ENCODE measurements at places on chromosomes 2 and 18.

DNA sequence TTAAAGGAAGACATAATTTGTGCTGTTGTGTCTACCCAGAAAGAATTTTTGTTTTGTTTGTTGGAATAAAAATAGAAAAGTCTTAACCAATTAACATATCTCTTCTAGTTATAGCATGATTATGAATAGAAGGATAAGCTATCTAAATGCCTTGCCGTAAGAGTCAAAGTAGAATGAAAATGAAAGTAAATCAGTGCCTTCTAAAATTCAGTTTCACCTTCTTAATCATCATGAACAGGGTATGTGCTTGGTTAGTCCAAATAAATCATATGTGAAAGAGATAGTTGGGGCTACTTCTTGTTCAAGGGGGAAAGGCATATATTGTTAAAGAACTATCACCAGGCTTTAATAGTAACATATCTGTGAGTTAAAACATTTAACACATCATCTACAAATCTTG is 91.5 kb downstream of the GULP1 start:
- H3K36me3 ChIP-seq: peaks cover 22% of the 10 kb centered on the region
- H3K4me1 ChIP-seq: no peaks in the 10 kb centered on the region
- H3K4me3 ChIP-seq: no peak overlapping the region
- no peaks in the 10 kb centered on the region for H3K27me3 ChIP-seq
- no peak overlapping the region for H3K27ac ChIP-seq

DNA sequence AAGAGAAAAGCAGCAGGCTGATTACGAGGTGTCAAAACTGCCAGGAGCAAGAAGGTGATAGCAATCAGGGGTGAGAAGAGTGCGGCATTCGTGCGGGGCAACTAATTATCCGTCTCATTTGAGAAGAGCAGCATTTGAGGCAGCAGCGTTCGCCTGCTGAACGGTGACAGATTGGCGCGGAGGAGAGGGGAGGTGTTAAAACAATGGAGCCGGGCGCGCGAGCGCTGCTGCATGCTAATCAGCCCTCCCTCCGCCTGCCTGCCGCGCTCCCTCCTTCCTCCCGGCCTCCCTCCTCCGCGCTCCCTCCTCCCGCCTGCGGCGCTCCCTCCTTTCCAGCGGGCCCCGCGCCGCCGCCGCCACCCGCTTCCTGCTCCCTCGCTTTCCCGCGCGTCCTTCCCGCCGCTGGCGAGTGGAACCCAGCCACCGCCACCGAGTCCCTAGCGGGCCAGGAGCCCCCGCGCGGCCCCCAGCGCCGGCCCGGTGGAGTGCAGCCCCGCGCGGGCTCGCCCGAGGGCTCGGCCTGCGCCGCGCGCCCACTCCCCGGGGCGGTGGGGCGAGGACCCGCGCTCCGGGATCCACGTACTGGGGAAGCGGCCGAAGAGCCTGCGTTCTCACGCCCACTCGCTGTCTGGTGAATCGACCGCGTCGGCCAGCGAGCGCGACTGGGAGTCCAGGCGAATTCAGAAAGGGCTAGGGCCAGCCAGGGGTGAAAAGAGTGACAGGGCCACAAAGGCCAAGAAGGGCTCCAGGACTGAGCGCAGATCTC is 69.5 kb upstream of the PSMD14 start:
- H3K27ac ChIP-seq: no peak overlapping the region
- H3K4me1 ChIP-seq: peaks cover 19% of the 10 kb centered on the region
- peak overlapping the region; percentile 93 for H3K4me3 ChIP-seq
- peak; percentile 49 for DNase-seq
- no peaks in the 10 kb centered on the region for H3K36me3 ChIP-seq
- H3K27me3 ChIP-seq: peaks cover 16% of the 10 kb centered on the region

DNA sequence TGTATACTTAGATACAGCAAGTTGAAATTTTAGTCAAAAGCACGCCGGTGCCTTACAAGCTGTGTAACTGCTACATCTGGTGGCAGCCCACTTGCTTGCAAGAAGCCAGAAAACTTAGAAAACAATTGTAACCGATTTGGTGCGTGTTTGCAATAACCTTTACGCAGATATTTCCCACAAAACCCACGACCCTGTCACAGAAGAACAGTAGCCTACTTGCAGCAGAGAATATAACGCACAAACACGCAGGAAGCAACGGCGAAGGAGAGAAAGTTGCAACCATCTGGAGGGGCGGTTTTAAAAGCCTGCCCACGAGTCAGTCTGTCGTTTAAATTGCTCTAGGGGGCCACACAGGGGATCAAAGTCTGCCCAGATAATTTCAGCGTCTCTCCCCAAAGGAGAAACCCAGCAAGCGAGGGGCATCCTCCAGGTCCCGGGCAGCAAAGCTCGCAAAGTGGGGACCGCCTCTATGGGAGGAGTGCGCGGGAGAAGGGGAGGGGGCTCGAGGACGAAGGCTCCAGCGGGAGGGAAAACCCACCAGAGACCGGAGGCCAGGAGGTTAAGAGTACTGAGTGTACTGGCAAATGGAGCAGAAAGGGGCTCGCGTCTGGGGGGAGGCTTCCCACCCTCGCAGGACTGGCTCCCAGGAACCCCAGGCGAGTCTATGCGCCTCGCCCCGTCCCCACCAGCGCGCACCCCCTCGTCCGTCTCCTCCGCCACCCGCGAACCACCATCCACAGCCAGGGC is 1.1 kb downstream of the TLK1 start:
- peaks cover 4% of the 10 kb centered on the region for H3K36me3 ChIP-seq
- peak overlapping the region; percentile 100 for H3K4me3 ChIP-seq
- H3K4me1 ChIP-seq: peaks cover 52% of the 10 kb centered on the region
- H3K27me3 ChIP-seq: peaks cover 9% of the 10 kb centered on the region
- H3K27ac ChIP-seq: peak overlapping the region; percentile 97

- peaks cover 6% of the 10 kb centered on the region for H3K27me3 ChIP-seq
- no peak overlapping the region for H3K27ac ChIP-seq
- no peaks in the 10 kb centered on the region for H3K4me1 ChIP-seq
- no peaks in the 10 kb centered on the region for H3K36me3 ChIP-seq
- H3K4me3 ChIP-seq: no peak overlapping the region
These were observed 21.5 kb upstream of the TNP1 start for GRCh38 chr2:216881411-216881810.

DNA sequence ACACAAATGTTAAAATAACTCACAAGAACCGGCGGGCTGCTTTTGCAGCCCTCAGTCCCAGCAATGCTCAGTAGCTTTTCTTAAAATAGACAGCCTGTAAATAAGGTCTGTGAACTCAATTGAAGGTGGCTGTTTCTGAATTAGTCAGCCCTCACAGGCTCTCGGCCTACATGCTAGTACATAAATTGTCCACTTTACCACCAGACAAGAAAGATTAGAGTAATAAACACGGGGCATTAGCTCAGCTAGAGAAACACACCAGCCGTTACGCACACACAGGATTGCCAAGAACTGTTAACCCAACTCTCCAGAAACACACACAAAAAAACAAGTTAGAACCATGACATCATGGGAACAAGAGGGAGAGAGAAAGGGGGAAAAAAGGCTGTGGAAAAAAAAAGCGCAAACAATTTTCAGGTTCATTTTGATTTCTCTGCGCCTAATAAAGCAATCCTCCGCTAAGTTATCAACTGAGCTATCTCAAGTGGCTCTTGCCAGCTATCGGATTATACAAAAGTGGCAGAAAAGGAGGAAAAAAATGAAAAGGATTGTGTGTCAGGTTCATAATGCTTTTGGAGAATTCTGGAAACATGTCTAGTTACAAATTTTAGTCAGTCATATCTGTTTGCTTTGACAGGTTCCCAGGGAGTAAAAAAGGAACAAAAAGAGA is 89.1 kb downstream of the ZEB2 start:
- H3K36me3 ChIP-seq: peaks cover 15% of the 10 kb centered on the region
- no peak for DNase-seq
- peaks cover 7% of the 10 kb centered on the region for H3K4me1 ChIP-seq
- no peak overlapping the region for H3K4me3 ChIP-seq
- no peaks in the 10 kb centered on the region for H3K27me3 ChIP-seq

DNA sequence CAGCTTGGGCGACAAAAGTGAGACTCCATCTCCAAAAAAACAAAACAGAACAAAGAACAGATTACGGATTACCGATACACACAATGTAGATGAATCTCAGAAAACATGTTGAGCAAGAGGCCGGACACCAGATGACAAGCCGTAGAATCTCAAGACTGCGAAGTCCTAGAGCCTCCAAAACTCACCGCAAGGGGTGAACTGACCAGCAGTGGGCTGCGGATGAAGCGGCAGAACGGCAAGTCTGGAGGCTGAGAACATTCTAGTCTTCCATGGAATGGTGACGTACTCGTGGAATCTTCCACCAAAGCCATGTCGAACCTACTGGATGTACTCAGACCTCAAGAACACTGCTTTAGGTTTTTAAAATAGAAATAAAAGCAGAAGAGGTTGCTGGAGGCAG is 198.8 kb downstream of the NDUFA10 start:
- H3K36me3 ChIP-seq: peaks cover 5% of the 10 kb centered on the region
- no peak overlapping the region for H3K4me3 ChIP-seq
- peaks cover 39% of the 10 kb centered on the region for H3K4me1 ChIP-seq
- H3K27me3 ChIP-seq: peaks cover 10% of the 10 kb centered on the region
- DNase-seq: no peak

Data from endothelial cell (in vitro differentiated cells).